ENCODE measurements at places on chromosomes 12 and 14.

- no peaks in the 10 kb centered on the region for H3K27me3 ChIP-seq
- DNase-seq, result no peak
- H3K27ac ChIP-seq, result peak overlapping the region; percentile 24
- H3K4me3 ChIP-seq, result no peak overlapping the region
- H3K4me1 ChIP-seq, result no peaks in the 10 kb centered on the region
These were observed 38.3 kb upstream of the RIMBP2 start for GRCh38 chr12:130754234-130754901.

GRCh38 chr12:78403681-78404080, 460.9 kb upstream of the SYT1 start:
- no peak overlapping the region for H3K4me3 ChIP-seq
- no peaks in the 10 kb centered on the region for H3K27me3 ChIP-seq
- H3K36me3 ChIP-seq, result no peaks in the 10 kb centered on the region
- DNase-seq, result no peak
- no peak overlapping the region for H3K27ac ChIP-seq

GRCh38 chr12:116455540-116456329, 103.4 kb upstream of the MAP1LC3B2 start:
- H3K27ac ChIP-seq, result no peak overlapping the region
- H3K4me1 ChIP-seq, result no peaks in the 10 kb centered on the region
- no peaks in the 10 kb centered on the region for H3K27me3 ChIP-seq
- DNase-seq, result no peak

GRCh38 chr12:71069311-71069710, 88.5 kb downstream of the TSPAN8 start:
- H3K27ac ChIP-seq, result no peak overlapping the region
- H3K4me3 ChIP-seq, result no peak overlapping the region
- no peaks in the 10 kb centered on the region for H3K27me3 ChIP-seq
- H3K36me3 ChIP-seq, result no peaks in the 10 kb centered on the region
- DNase-seq, result no peak

- H3K27me3 ChIP-seq, result no peaks in the 10 kb centered on the region
- H3K4me3 ChIP-seq, result no peak overlapping the region
- no peak overlapping the region for H3K27ac ChIP-seq
- DNase-seq, result no peak
These were observed 14.9 kb downstream of the ATP2B1 start for GRCh38 chr12:89693639-89694202.

GRCh38 chr14:27078191-27078590, 480.4 kb upstream of the NOVA1 start:
- no peak overlapping the region for H3K4me3 ChIP-seq
- H3K27me3 ChIP-seq, result no peaks in the 10 kb centered on the region
- no peaks in the 10 kb centered on the region for H3K4me1 ChIP-seq
- no peak overlapping the region for H3K27ac ChIP-seq
- H3K36me3 ChIP-seq, result no peaks in the 10 kb centered on the region

GRCh38 chr14:44804391-44804790, 157.4 kb downstream of the KLHL28 start:
- H3K36me3 ChIP-seq, result no peaks in the 10 kb centered on the region
- no peak for DNase-seq

GRCh38 chr14:36570065-36570464, 12.3 kb downstream of the NKX2-8 start:
- H3K4me1 ChIP-seq, result no peaks in the 10 kb centered on the region
- no peak overlapping the region for H3K4me3 ChIP-seq
- no peak overlapping the region for H3K27ac ChIP-seq
- no peak for DNase-seq
- H3K36me3 ChIP-seq, result no peaks in the 10 kb centered on the region

GRCh38 chr14:47039336-47039735, 387.8 kb upstream of the RPL10L start:
- H3K36me3 ChIP-seq, result no peaks in the 10 kb centered on the region
- no peak for DNase-seq
- no peak overlapping the region for H3K4me3 ChIP-seq

DNA sequence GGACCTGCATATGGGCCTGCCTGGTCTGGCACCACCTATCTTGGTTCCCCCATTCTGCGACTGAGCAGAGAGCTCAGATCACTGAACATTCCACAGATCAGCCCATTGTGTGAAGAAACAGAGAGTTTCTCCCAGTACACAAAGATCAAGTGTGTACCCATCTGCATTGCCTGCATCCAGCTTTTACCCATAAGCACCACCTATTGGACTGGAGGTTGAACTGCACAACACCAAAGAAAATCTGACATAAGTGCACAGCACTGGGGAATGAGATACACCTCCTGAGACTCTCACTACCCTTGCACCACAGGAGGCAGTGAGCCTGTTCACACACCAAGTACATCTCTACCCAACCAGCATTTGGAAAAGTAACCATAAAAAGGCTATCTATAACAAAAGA, 362.6 kb upstream of the CLEC14A start:
- H3K27me3 ChIP-seq, result no peaks in the 10 kb centered on the region
- H3K27ac ChIP-seq, result no peak overlapping the region
- H3K4me3 ChIP-seq, result no peak overlapping the region
- no peak for DNase-seq

- no peak overlapping the region for H3K27ac ChIP-seq
- DNase-seq, result no peak
- H3K4me3 ChIP-seq, result no peak overlapping the region
- no peaks in the 10 kb centered on the region for H3K27me3 ChIP-seq
- no peaks in the 10 kb centered on the region for H3K36me3 ChIP-seq
These were observed 132.8 kb upstream of the HIF1A start for GRCh38 chr14:61562321-61563161.

GRCh38 chr12:53200458-53201176, 6.4 kb downstream of the ITGB7 start:
- H3K27me3 ChIP-seq, result no peaks in the 10 kb centered on the region
- peaks cover 30% of the 10 kb centered on the region for H3K36me3 ChIP-seq
- peaks cover 59% of the 10 kb centered on the region for H3K4me1 ChIP-seq
- H3K27ac ChIP-seq, result peak overlapping the region; percentile 41
- no peak overlapping the region for H3K4me3 ChIP-seq
- no peak for DNase-seq

All from effector memory CD4-positive, alpha-beta T cell (primary cell).